ENCODE measurements at places on chromosomes 1 and 21.

- DNase-seq, result no peak
Observed at GRCh38 chr1:156460525-156460924, 40.0 kb downstream of the MEF2D start.

GRCh38 chr1:244080343-244080929, 29.4 kb downstream of the ZBTB18 start:
- DNase-seq, result no peak

DNA sequence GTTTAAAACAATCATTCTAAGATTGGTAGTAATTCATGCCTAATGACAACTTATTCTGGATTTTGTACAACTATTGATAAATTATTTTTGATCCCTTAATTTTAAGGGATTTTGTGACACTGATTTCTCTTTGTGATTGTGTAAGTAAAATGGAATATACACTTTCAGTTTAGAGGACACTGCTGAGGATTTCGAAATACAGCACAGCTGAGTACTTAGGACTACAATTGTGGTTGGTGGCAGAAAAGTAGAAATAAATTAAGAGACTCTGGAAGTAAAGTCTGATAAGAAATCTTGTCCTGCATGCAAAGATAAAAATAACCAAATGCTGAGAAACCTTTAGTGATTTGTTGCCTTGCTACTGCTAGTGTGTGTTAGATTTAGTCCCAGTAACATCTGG, 40.0 kb downstream of the TYW3 start:
- no peak for DNase-seq

- DNase-seq, result no peak
Observed at GRCh38 chr1:219121679-219122078, 52.0 kb upstream of the LYPLAL1 start.

GRCh38 chr1:54254055-54254454, 54.1 kb downstream of the MRPL37 start:
- no peak for DNase-seq

DNA sequence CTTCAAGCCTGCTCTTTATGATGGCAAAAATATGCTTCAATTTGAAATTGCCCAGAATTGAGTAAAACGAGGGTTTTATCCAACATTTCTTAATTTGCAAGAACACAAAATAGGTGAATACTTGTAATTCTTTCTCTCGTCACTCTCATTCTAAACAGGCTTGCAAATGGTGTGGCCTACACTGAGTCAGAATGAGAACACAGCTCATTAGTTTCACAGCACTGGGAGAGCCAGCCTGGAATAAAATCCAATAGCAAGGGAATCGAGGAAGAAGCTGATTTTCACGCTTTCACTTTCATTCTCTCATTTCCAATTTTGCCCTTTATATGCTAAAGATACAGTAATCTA, 537.5 kb downstream of the LTN1 start:
- DNase-seq, result no peak

DNA sequence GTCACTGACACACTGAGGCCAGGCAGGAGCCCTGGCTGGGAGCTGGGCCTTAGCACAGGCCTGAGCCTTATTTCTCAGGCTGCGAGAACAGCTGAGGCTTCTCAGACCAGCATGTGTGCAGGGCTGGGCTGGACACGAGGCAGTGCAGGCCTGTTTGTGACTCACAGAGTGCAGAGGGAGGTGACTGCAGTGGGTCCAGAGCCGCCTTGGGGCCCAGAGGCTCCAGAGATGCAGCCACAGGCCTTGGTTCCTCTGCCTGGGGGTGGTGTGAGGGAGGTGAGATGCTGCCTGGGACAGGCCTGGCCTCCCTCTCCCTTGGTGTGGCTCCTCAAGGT, 61.2 kb upstream of the ETV3 start:
- DNase-seq, result no peak

GRCh38 chr1:4430406-4431365, 223.7 kb upstream of the AJAP1 start:
- no peak for DNase-seq

GRCh38 chr1:198019126-198019525, 102.0 kb downstream of the LHX9 start:
- no peak for DNase-seq

GRCh38 chr1:225888898-225889601, at the start of gene LEFTY1:
LEFTY1 (minus strand) TSS chr1:225889146; CDS start chr1:225889066, 80 bp downstream.
- DNase-seq, result no peak

DNA sequence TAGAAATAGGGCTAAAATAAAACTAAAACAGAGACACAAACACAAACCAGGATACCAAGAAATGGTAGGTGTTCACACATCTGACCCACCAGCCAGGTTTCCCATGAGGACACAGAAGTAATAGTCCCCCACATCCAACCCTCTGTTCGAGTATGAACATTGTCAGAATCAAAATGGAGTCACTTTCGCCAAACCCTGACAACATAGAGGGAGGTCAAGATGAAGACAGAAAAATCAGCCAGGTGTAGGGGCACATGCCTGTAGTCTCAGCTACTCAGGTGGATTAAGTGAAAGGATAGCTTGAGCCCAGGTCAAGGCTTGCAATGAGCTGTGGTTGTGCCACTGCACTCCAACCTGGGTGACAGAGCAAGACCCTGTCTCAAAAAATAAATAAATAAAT, 3.8 kb downstream of the UBE2G2 start:
- no peak for DNase-seq

GRCh38 chr1:2801046-2801445, 447 bp downstream of the TTC34 start:
- DNase-seq, result no peak

DNA sequence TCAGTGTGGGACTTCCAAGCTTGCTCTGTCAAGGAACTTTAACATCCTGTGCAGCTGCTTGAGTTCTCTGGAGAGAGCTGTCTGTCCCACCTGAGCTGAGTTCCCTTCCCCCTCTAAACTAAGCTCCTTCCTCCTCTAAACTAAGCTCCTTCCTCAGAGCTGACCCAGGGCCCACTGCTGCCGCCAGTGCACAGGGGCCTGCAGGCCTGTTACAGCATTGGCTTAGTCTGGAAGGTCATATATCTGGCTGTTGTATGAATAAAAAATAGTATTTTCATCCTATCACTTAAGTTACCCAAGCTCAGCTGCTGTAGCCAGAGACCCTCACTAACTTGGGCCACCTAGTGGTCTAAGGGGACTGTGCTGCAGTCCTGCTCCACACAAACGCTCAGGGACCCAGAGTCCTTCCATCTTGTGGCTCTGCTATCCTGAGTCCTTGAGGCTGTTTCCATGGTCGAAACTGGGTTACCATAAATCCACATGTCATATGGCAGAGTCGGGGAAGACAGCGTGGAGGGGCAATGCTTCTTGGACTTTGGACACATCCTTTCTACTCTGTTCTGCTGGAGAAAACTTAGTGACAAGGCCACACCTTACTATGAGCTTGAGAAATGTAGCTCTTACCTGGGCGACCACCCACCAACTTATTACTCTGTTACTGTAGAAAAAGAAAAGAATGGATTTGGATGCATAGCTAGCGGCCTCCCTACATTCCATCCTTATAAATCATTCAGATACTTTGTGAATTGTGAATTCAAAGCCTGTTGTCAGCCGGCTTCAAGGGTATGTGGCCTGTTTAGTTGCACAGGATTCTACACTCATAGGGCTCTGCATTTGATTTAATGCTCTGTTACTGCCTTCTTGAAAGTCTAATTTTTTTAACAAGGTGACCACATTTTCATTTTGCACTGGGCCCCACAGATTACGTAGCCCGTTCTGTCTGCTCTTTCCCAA, 71.4 kb upstream of the GCLM start:
- DNase-seq, result no peak

- no peak for DNase-seq
Observed at GRCh38 chr1:162197615-162198421, 128.3 kb downstream of the NOS1AP start.

GRCh38 chr1:204461331-204462228, 33.0 kb downstream of the PIK3C2B start:
- DNase-seq, result no peak

DNA sequence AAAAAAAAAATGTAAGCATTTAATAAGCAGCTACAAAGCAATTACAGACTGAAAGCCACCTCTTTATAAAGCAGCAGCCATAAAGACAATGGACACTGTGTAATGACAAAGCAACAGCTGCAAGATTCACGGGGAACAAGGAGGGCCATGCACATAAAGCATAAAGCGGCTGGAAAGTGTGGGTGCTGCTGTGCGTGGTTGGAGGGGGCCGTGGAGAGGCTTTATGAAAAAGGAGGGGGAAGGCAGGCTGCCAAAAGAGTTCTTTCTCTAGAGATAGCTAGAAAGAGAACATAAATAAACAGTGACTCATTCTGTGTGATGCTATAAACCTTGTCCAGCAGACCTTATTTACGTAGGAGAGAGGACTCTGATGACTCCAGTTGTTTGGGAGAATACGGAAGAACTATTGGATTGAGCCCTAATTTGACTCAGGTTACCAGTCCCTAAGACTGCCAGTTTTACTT, 49.3 kb downstream of the ADAMTS1 start:
- no peak for DNase-seq

Data from CD4-positive, alpha-beta T cell treated with Interleukin-15 for 1 hour (primary cell).